Posterior vena cava (tissue), 2 donors: ENCODE measurements at places on chromosomes 13 and 19. TPM values are rescaled to one million over a fixed set of nuclear protein-coding genes. Genes with fewer than 3 reads are reported as not detected.

NLRP9 gene
- total RNA-seq, result not detected

FREM2 gene
- under 0.01 TPM for total RNA-seq

ZNF146 gene
- 40.2 TPM for total RNA-seq

ZNF763 gene
- 2.4 TPM for total RNA-seq

UHRF1 gene
- total RNA-seq, result 2.9 TPM

TMEM238 gene
- total RNA-seq, result 0.69 TPM

RDH8 gene
- total RNA-seq, result not detected

WDR87 gene
- total RNA-seq, result not detected

ZSWIM9 gene
- 6.1 TPM for total RNA-seq

CEACAM1 gene
- 2.6 TPM for total RNA-seq
